ENCODE measurements at places on chromosomes 16 and 17.

DNA sequence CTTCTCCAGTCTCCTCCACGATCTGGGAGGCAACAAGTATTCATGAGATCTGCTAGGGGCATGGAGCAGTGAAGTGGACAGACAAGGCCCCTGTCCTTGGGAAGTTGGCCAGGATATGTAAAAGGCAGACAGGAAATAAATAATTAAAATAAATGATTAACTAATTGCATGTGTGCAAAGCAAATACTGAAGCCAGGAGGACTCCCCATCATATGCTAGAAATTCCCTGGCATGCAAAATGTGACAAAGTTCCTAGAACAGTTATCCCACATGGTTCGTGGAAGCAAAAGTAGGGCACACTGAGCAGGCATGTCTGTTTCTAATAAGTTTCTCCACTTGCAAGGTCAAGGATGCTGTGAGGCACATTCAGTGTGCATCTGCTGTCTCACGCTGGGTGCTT, 86.8 kb downstream of the CDYL2 start:
- no peak for DNase-seq

GRCh38 chr17:22411185-22411784, 719.0 kb downstream of the KCNJ18 start:
- no peak for DNase-seq

DNA sequence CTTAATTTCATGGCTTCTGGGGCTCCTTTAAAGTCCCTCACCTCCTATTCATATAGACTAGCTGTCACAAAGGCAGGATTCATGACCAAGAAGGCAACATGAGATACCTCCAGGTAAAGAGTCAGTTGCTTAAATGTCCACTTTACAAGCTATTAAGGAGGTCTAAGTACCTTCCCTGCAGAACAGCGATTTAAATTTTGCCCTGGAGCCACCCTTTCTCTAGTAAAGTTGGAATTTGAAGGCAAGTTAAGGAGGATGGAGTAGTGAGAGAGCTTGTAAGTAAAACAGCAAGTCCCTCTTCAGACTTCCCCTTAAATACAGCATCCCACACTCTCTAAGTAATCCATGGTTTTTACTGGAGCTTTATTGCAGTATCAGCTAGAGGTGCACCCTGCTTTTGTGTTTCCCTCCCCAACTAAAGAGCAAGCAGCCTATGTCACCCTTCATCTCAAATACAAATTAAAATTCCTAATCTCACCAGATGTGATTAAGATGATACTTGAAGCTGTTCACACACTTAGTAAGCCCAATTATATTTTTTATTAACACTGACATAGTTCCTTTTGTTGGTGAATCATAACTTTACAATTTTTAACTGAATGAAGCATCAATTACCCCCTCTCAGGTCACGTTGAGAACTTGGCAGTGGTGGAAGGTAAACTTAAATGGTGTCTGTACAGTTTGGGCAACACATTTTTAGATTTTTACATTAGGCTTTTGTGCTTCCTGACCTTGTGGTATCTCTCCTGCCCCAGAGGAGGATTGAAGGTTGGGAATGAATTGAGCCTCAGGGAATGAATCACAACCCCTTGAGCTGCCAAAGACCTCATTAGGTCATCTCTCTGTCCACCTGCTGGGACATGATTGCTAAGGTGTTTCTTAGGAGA, 108.9 kb downstream of the TANGO6 start:
- DNase-seq, result no peak

- no peak for DNase-seq
These were observed 110.4 kb downstream of the MSI2 start for GRCh38 chr17:57366558-57367351.

GRCh38 chr17:47905221-47905733, 9.2 kb downstream of the SP2 start:
- no peak for DNase-seq

Data from glutamatergic neuron (in vitro differentiated cells).